ENCODE measurements at places on chromosomes 11 and 22. TPM values are rescaled to one million over a fixed set of nuclear protein-coding genes. Genes with fewer than 3 reads are reported as not detected.

Gene SLC25A18
- 1.2 TPM for total RNA-seq

GRCh38 chr11:67006029-67006884 lies 16.7 kb upstream of the SYT12 start:
- no peak for DNase-seq

DNA sequence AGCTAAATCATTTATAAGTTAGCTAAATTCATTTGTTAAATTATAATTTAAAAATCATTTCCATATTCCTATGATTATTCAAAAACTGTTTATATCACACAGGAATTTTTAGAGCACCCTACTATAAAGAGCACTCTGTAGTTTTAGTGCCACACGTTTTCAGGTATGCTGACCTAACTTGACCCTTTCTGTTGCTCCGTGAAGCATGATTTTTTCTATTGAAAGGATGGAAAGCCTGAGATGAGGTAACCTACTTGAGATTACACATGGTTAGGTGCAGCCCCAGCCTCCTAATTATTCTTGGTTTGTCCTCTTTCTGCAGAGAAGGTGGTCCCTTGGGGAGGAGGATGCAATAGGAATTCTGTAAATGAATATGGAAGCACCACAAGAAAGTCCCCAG lies 72.6 kb downstream of the PPFIBP2 start:
- no peak for DNase-seq

GRCh38 chr11:1643146-1643690 lies 13.6 kb downstream of the KRTAP5-5 start:
- no peak for DNase-seq

GRCh38 chr22:44329179-44329796 lies 16.5 kb upstream of the SHISAL1 start:
- no peak for DNase-seq

GRCh38 chr11:57213342-57214097 lies 23.5 kb downstream of the APLNR start:
- DNase-seq, result no peak

DNA sequence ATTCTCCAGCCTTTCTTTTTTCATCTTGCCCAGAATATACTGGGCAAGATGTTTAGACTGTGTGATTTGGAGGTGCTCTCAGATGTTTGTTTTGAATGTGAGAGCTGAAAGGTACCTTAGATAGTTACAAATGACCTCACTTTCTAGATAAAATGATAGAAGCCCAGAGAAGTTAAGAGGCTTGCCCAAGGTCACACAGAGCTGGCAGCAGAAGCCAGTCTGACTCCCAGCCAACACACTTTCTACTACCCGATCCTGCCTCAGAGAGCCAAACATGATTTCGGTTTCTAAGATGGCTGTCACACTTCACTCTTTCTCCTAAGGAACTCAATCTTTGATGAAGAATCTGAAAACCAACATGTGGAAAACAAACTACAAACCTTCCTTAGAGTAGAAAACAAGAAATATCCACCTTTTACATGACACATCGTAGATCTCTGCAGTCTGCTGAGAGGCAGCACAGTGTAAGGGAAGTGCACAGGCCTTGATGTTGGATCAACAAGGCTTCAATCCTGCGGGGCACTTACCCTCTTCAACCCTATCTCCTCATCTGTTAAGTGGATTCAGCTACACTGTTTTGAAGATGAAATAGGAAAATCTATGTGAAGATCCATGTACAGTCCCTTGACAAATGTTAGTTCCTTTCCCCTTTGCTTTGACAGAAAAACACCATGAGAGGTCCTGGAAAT lies 58.6 kb downstream of the SYTL2 start:
- DNase-seq, result no peak

All from myocyte (in vitro differentiated cells).